ENCODE measurements at places on chromosomes 13 and 19.
A peak's percentile ranks its signal among the peaks of the same experiment; 100 is the strongest.

DNA sequence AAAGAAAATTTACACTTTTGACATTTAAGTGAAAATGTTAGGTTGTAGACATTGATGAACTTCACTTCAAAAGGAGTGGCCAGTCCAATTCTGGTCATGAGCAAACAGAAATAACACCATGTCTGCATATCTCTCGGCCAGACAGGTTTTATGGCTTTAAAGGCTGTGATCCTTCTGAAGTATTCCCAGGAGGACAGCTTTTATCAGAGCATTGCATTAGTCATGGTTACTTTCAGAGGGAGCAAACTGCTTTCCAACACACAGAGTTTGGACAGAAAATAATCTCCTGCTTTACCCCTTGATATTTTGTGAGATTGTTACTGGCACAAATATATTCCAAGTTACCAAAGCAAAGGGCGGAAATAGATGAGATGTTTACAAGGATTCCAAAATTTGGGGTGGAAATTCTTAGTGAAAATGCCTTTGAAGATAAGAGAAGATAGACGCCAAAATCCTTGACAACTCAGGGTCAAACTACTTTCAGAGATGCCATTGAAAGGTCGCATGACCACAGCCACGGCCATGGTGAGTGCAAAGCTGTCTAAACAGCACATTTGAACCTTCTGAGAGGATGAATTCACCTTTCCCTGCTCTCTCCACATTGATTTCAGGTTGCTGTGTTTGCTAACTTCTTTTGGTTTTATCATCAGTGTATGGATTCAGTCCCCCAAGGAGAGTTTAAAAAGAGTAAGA is 584.5 kb upstream of the SGCG start:
- no peak for DNase-seq

GRCh38 chr19:30047432-30047831 is 105.4 kb downstream of the URI1 start:
- no peak for DNase-seq

DNA sequence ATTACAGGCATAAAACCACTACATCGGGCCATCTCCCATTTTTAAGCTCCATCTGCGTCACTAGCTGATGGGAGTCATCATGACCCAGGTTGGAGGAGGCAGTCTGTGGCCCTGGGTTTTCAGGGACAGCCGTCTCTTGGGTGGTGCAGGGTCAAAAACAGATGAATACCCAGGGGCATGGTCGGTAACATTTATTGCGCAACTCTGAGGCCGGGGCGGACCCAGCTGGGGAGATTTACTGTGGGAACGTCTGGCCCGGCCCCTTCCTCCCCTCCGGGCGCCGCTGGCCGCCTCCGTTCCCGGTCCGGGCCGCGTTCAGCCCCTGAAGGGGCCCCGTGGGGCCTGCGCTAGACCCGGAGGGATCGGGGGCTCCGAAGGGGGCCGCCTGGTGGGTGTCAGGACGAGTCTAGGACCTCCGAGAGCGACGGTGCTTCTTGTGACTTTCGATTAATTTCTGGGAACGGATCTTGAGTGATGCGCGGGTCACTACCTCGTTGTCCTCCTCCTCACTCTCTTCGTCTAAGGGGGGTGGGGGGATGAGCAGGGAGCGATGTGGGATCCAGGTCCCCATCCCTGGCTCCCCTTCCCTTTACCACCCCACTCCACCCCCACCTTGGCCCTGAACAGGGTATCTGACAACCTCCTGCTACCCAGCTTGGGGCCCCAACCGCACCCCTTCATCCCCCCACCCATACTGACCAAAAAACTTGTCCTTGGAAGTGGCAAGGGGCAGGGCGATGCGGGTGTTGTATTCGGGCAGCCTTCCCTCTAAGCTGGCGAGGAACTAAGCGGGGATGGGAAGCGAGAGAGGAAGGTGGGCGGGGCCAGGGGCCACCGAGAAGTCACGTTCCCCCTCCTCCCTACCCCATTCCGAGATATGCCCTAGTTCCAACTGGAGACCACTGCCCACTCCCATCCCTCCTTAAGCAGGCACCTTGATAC is 1.6 kb upstream of the RGL3 start:
- peak; percentile 53 for DNase-seq

GRCh38 chr19:32251634-32252332 is 93.6 kb upstream of the ZNF507 start:
- no peak for DNase-seq

All from ecto neural progenitor cell (in vitro differentiated cells).